ENCODE measurements at places on chromosomes 1 and 21. TPM values are rescaled to one million over a fixed set of nuclear protein-coding genes. Genes with fewer than 3 reads are reported as not detected.

G0S2 gene
- polyA plus RNA-seq = 398 TPM

NES gene
- 257 TPM for polyA plus RNA-seq

S100A6 gene
- polyA plus RNA-seq = 819 TPM

RSPO1 gene
- polyA plus RNA-seq = not detected

PGD gene
- 25.8 TPM for polyA plus RNA-seq

S100A12 gene
- polyA plus RNA-seq = 1.9 TPM

S100A7A gene
- not detected for polyA plus RNA-seq

GPR37L1 gene
- polyA plus RNA-seq = 0.20 TPM

DNA sequence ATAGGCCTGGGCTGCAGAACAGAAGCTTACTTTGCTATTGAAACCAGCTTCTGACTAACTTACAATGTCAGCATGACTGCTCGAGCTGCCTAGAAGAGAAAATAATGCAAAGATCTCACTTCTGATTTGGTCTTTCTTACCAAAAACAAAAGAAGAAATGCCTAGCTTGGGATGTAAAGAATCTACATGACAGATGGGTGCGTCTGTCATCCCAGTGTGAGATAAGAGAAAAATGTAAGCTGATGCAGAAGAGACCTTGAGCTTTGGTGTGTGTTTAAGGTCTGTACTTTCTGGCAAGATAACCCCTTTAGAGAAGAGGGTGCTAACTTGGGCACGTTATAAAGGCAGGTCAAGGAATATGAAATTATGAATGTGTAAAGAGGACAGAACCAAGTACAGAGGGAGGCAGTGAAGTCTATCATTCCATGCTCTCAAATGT lies 3.6 kb downstream of the FAM20B start:
- DNase-seq = no peak

DNA sequence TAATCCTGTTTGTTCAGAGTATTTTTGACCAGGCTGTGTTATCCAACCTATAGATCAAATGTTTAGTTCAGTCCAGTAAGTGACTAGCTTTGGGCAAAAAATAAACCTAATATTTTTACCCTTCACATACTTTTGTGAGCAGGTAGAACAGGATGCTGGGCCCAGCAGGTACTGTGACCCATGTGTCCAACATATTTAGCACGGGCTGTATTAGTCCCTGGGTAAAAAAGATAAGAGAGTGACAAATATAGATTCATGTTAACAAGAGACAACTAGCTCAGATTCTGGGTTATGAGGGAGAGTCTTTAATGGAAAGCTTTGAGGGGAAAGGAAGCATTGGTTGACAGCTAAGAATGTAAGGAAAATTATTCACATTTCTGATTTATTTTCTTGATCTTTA lies 43.1 kb downstream of the OLFM3 start:
- no peak for DNase-seq

DNA sequence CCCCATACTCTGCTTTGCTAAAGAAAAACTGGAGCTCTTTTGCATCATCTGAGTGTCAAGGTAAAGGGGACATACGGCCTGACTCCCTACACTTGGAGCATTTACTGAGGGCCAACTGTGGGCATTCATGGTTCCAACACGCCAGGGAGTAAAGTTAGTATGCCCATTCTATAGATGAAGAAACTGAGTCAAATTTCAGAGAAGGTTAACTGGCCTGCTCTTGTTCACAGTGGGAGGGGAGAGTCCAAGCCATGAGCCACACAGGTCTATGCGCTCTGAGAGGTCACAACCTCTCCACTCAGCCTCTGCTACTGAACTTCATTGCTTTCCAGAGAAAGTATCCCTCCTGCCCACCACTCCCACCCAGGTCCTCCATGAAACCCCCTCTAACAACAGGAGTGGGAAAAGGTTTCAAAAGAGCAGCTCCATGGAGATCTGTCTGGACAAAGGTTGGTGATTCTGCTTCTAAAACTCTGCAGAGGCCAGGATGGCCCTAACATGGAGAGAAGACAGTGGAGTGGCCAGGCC lies 6.8 kb upstream of the KCNN3 start:
- DNase-seq = no peak

GRCh38 chr1:182249201-182249676 lies 142.4 kb downstream of the GLUL start:
- DNase-seq = no peak

GRCh38 chr1:222266223-222267196 lies 281.4 kb downstream of the HHIPL2 start:
- DNase-seq = no peak

DNA sequence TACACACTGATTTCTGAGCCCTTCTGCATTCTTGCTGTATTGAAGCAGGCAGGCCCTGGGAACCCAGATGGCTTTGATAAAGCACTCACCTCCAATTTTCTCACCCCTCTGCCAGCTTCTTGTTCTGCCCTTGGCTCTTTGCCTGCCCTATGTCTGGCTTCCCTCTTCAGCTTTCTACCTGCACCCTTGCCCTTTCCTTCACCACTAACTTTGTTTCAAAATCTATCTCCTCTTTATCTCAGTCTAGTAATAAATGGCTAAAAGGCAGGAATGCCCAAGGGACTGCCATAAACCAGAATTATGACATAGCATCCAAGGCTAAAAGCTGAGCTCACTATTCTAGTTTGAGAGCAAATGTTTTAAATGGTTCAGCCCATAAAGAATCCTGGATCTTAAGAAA lies 178.7 kb downstream of the TNR start:
- DNase-seq = no peak

- peak; percentile 43 for DNase-seq
Observed at GRCh38 chr21:45097827-45098387, 23.5 kb downstream of the ADARB1 start.

GRCh38 chr1:66339944-66340343 lies 194.0 kb upstream of the SGIP1 start:
- DNase-seq = no peak

DNA sequence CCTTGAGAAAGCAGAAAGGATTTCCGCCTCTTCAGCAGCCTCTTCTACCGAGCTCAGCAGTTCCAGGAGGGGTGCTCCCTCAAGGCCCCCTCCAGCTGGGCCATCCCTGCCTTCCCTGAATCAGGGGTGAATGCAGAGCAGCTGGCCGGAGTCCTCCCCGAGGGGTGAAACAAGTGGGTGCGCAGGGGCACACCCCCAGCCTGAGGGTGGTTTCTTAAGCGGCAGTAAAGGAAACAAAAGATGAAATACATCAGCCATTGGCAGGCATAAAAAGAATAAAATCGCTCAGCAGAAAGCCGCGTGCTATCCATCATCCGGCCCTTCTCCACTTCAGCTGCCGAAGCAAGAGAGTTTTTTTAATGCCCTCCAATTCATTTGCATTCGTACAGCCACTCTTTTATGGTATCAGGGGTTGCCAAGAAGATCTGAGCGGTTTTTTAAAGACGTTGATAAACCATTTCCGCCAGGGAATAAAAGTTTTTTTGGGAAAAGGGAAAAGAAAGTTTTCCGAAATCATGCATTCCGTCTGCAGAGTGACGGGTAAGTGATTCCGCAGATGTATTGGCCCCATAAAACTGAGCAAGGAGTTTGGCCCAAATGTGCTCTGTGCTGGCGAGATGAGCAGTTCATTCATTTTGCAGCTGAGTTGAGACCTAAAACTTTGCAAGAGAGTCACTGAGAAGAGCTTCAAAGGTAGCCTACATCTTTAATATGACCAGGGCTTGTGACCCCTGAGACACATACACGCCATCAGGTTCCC lies 73.7 kb upstream of the ZC3H12A start:
- DNase-seq = no peak

DNA sequence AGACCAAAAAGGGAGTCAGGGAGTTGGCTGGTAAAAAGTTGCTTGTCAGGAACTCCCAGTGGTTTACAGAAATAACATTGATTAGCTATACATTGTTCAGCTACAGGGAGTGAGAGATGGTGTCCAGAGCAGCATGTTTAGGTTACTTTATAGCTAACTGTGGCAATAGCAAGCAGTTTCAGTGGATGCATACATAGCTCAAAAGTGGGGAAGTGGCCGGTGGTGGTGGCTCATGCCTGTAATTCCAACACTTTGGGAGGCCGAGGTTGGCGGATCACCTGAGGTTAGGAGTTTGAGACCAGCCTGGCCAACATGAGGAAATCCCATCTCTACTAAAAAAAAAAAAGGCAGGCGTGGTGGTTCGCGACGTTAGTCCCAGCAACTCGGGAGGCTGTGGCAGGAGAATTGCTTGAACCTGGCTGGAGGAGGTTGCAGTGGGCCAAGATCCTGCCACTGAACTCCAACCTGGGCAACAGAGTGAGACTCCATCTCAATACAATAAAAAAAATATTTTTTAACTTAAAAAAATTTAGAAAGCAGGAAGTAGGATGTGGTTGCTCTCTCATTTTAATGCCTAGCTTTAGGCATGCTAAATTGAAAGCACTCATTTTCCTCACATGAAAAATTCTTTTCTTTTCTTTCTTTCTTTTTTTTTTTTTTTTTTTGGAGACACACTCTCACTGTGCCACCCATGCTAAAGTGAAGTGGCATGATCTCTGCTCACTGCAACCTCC lies 109.7 kb downstream of the PPIAL4G start:
- DNase-seq = no peak

GRCh38 chr1:112196008-112196588 lies 199.9 kb upstream of the CTTNBP2NL start:
- DNase-seq = no peak

GRCh38 chr21:34313116-34313515 lies 50.7 kb upstream of the KCNE2 start:
- DNase-seq = no peak

DNA sequence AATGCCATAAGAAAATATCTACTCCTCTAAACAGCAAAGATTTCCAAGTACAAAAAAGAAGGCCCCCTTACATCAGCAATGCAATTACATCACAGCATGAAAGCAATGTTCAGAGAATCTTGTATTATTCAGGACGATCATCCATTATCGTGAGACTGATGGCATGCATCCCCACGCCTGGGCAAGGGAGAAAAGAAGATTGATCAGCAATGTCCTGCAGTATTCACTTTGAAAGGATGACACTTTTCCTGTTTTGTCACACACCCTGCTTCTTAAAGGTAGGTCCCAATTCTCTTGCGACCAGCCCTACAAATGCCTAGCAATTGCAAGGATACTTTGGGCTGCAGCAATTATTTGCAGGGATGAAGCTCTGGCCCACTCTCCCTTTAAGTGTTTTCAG lies 108.7 kb downstream of the TOMM20 start:
- no peak for DNase-seq

DNA sequence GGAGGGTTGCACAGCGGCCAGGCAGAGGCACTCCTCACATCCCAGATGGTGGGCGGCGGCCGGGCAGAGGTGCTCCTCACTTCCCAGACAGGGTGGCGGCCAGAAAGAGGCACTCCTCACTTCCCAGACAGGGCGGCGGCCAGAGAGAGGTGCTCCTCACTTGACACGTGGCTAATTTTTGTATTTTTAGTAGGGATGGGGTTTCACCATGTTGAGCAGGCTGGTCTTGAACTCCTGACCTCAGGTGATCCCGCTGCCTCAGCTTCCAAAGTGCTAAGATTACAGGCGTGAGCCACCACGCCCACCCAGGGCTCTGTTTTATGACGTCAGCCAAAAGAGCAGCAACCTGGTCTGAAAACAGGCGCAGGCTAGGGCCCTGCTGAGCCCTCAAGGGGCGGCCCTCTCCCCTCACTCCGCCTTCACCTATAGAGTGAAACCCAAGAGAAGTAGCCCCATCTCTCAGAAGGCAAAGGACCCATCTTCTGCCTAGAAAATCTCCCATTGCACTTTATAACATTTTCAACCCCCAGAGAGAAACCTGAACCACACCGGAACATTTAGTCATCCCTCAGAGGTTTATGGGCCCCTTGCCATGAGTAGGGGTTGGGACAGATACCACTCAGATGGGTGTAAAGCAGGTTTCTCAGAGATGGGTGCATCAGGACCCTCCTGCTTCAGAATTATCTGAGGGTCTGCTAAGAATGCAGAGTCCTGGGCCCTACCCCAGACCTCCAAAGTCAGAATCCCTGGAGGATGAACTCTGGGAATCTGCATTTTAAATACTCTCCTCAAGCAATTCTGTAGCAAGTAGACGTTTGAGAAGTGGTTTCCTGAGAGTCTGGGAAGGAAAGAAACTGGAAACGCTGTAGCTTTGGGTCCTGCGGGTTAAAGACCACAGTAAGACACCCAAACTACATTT lies 40.8 kb downstream of the CDK18 start:
- peak; percentile 51 for DNase-seq

DNA sequence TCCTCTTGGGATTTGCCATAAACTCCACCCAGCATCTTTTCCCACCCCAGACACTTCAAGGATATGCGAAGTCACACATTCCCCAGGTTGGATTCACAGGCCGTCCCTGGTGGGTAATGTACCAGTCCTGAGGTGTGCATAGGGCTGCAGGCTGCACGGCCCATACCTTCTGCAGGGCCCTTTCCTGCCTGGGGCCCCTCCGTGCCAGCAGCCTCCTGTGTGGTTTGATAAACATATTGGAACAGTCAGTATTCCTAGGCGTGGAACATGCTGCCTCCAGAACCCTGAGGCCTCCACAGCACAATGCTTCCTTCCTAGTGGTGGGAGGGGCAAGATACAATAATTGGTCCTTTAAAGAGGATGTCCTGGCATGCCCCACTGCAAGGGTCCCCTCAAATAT lies 26.6 kb downstream of the IL10RB start:
- DNase-seq = no peak

- no peak for DNase-seq
Observed at GRCh38 chr21:42827588-42827987, 51.8 kb downstream of the WDR4 start.

DNA sequence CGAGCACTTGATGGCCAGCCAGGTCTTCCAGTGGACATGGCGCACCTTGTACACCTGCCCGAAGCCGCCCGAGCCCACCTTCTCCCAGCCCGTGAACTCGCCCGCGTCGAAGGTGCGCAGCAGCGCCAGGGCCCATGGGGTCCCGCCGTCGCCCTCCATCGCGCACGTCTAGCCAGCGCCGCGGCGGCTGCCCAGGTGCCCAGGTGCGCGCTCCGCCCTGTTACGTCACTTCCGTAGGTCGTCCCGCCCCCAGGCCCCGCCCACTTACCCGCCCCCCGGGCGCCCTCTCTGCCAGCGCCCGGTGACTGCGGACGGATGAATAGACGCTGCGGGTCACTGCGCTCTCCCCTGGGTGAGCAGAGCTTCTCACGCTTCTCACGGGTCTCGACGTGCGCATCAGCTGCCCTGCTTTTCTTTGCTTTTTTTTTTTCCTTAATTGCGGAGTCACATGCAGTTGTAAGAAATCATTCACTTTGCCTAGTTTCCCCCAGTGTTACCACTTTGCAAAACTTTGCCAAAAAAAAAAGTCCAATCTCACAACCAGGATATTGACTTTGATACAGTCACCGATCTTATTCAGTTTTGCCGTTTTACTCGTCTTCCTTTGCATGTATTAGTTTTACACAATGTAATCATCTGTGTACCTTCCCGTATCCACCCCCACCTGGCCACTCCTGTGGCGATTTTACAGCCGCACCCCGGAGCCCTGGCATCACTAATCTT lies at the start of gene RIPK4:
Gene RIPK4 (minus strand): TSS at position 170 of the 723 bp plus-strand sequence. CDS start 11 bp downstream, at position 159.
- DNase-seq = peak; percentile 66
